Endothelial cell of umbilical vein (primary cell): ENCODE measurements at places on chromosomes 2 and 18. TPM values are rescaled to one million over a fixed set of nuclear protein-coding genes. Genes with fewer than 3 reads are reported as not detected.

GRCh38 chr2:207275779-207276178 is 110.0 kb upstream of the KLF7 start:
- no peak for DNase-seq
- H3K4me1 ChIP-seq, result peaks cover 5% of the 10 kb centered on the region
- H3K4me3 ChIP-seq, result no peak overlapping the region
- H3K27ac ChIP-seq, result no peak overlapping the region
- H3K36me3 ChIP-seq, result no peaks in the 10 kb centered on the region

CNTNAP5 gene
- not detected in 2 replicates for total RNA-seq

MRO gene
- not detected in 2 replicates for total RNA-seq

DNA sequence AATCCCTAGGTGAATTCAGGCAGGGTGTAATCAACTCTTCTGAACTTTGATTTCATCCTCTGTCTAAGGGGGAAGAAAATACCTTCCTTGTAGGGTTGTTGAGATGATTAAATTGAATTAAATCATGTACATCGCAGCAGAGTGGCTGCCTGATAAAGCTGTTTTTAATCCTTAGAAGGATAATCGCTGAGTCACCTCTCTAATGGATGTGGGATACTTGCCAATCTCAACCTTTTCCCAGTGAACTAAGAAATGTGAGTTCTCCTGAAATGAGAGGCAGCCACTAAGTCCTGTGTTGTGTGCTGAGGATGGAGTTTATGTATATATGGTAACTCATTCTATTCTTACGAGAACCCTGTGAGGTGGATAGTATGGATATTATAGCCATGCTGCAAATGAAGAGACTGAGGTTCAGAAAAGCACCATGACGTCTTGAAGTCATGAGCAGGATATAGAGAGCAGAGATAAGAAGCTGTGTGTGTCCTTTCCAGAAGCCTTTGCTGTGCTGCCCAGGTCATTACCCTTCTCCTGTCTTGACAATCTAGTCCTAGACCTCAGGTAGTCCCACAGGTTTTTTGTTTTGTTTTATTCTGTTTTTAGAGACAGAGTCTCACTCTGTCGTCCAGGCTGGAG is 93.3 kb downstream of the HNRNPLL start:
- DNase-seq, result peak; percentile 85
- no peaks in the 10 kb centered on the region for H3K27me3 ChIP-seq
- H3K4me3 ChIP-seq, result no peak overlapping the region
- peaks cover 3% of the 10 kb centered on the region for H3K4me1 ChIP-seq
- no peaks in the 10 kb centered on the region for H3K36me3 ChIP-seq

KATNAL2 gene
- 1.3 and 1.8 TPM in 2 replicates for total RNA-seq

HOXD9 gene
- 3.5 and 3.9 TPM in 2 replicates for total RNA-seq

DNA sequence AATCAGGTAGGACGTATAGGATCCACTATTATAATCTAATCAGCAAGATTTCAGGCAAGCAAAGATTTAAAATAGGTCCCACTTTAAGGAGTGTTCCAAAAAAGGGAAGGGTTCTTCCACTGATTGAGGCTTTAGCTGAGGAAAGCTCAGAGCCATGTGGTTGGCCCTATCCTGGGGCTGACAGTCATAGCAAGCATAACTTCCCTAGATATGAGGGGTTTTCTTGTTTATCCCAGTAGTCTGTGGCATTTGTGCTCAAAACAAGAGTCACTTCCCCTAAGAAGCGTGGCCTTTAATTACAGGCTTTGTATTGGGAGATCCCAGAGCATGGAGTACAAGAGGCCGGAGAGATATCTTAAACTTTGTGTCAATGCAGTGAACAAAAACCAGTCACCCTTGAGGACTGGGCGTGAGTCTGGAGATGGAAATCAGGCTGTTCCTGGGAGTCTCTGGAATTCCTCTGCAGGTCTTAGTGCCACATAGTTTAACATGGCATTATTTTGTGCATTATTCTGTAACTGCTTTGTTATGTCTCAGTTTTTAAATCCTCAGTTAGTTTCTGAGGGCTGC is 136.9 kb upstream of the FBXO11 start:
- no peaks in the 10 kb centered on the region for H3K4me1 ChIP-seq
- H3K36me3 ChIP-seq, result no peaks in the 10 kb centered on the region
- no peak for DNase-seq
- H3K27me3 ChIP-seq, result no peaks in the 10 kb centered on the region

DNA sequence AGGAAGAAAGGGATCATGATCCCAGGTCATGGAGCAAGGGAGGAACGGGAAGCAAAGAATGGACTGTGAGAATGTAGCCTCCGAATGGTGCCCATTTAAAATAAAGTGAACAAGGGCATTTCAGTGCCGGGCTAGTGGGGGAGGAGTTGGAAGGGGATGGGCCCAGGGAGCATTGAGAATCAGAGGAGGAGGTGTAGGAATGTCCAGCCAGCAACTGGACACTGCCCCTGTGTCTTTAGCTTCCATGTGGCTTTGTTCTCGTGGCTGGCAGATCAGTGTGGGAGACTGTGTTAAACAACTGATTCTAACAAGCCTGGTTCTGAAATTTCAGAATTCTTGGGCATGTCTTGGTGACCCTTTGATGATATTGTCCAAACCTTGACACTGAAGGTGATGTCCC is 1.4 kb upstream of the RNF103 start:
- no peaks in the 10 kb centered on the region for H3K36me3 ChIP-seq
- DNase-seq, result no peak
- peaks cover 15% of the 10 kb centered on the region for H3K4me1 ChIP-seq
- no peaks in the 10 kb centered on the region for H3K27me3 ChIP-seq

PROKR1 gene
- total RNA-seq, result not detected in 2 replicates

FBLN7 gene
- 2.1 and 3.3 TPM in 2 replicates for total RNA-seq

TMEM198 gene
- not detected in 2 replicates for total RNA-seq

GRCh38 chr2:215793747-215794595 is 219.4 kb downstream of the MREG start:
- no peak overlapping the region for H3K4me3 ChIP-seq
- peaks cover 44% of the 10 kb centered on the region for H3K4me1 ChIP-seq
- H3K27ac ChIP-seq, result peak overlapping the region; percentile 82
- peaks cover 9% of the 10 kb centered on the region for H3K36me3 ChIP-seq
- H3K27me3 ChIP-seq, result no peaks in the 10 kb centered on the region
- peak; percentile 97 for DNase-seq

GRCh38 chr2:235264121-235264493 is 229.7 kb upstream of the AGAP1 start:
- H3K4me1 ChIP-seq, result peaks cover 28% of the 10 kb centered on the region
- no peak overlapping the region for H3K4me3 ChIP-seq
- no peaks in the 10 kb centered on the region for H3K36me3 ChIP-seq

ROCK1 gene
- 53.0 and 53.7 TPM in 2 replicates for total RNA-seq

DNA sequence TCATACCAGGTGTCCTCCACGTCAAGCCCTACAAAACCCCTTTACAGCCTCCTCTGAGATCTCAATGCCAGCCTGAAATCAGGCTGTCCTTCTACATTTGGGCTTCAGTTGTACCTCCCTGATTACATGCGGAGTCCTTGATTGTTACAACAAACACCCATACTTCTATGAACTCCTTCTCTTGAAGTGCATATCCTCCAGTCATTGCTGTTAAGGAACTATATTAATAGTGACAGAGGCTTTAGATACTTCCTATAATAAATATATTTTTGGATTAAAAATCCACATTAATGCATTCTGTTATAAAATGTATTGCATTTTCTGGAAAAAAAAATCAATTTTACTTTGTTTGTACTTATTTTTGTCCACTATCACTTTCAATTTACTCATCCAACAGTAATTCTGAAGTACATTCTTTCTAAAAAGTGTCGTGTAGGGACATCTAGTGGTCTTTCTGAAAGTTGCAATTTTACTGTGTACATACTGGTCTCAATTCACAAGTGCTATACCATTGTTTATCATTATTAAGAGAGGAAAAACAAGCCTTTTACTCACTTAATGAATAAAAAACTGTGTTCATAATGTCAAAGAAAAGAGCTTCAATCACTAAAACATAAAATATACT is 316.4 kb downstream of the DSEL start:
- H3K27ac ChIP-seq, result no peak overlapping the region
- no peaks in the 10 kb centered on the region for H3K36me3 ChIP-seq
- DNase-seq, result peak; percentile 72
- no peaks in the 10 kb centered on the region for H3K4me1 ChIP-seq

DNA sequence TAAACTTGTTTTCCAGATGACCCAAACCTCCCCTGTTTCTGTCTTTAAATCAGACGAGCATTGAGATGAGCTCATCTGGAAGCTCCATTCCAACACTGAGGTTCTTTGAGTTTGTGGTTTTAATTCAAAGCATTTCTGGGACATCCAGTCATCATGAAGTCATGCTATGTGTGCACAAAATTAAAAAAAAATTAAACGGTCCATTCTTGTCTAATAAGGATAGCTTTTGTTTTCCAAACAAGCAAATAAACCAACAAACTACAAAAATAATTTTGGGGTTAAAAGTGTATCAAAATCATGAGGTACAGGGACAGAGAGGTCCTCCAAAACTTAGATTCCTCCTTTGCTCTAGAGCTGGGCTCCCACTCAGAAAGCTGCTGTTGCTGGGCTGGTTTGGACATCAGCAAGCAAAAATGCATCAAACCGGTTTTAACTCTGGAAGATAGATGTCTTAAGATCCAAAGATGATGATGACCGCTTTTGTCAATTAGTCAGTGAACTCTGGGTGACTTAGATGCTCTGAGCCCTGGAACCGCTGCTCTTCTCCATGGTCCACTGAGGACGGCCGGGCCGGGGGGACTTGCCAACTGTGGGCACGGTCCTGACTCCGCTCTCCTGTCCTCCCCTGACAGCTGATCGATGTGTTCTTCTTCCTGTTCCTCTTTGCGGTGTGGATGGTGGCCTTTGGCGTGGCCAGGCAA is 65.4 kb downstream of the TRPM8 start:
- H3K27ac ChIP-seq, result no peak overlapping the region
- no peaks in the 10 kb centered on the region for H3K36me3 ChIP-seq
- no peak for DNase-seq
- H3K4me1 ChIP-seq, result no peaks in the 10 kb centered on the region
- H3K27me3 ChIP-seq, result peaks cover 2% of the 10 kb centered on the region

- H3K27me3 ChIP-seq, result peaks cover 45% of the 10 kb centered on the region
- no peak overlapping the region for H3K27ac ChIP-seq
- DNase-seq, result no peak
These were observed 75.5 kb upstream of the GATA6 start for GRCh38 chr18:22093731-22094357.

ACADL gene
- total RNA-seq, result not detected in 2 replicates

PPP4R3B gene
- 49.0 and 51.5 TPM in 2 replicates for total RNA-seq

EVA1A gene
- total RNA-seq, result 59.7 and 66.5 TPM in 2 replicates

DNA sequence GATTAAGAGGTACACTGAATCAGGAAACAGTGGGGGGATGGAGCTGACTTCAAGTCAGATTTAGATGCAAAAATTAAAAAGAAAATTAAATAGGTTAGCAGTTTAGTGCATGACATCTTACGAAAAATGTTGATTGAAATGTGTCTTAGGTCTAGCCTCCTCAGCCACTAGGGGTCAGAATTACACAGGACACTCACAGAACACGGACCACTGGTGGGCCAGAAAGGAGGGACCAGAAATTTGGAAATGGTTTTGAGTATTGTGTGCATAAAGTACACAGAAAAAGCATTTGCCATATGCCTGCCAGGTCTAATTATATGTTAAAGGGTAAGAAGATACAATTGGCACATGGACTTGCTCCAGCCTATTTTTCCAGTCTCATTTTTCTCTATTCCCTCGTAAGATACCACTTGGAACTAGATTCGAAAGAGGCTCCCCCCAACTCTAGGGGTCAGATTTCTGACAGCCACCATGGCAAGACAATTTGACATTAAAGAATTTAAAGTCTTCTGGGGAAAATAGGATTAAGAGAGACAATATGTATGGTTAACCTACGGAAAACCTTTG is 550.2 kb upstream of the SETBP1 start:
- no peak overlapping the region for H3K27ac ChIP-seq
- peaks cover 11% of the 10 kb centered on the region for H3K4me1 ChIP-seq
- H3K36me3 ChIP-seq, result no peaks in the 10 kb centered on the region
- peak; percentile 69 for DNase-seq

DNA sequence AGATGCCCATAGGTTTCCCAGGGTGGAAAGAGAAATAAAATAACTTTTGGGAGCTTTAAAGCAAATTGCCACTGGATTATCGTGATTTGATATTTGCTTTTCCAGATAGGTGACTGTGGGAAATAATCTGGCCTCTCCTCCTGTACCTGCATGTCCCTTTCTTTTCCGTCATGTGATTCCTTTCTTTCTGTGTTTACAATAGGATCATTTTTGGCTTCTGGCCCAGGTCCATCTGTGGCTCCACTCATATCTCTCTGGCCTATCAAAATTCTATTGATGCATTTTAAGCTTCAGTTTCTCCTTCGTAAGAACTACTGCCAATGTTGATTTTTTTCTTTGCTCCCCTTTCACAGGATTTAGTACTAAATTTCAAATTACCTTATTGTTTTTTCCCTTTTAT is 153.6 kb downstream of the CCDC85A start:
- H3K27ac ChIP-seq, result no peak overlapping the region
- no peaks in the 10 kb centered on the region for H3K27me3 ChIP-seq

TNFRSF11A gene
- 11.1 and 11.9 TPM in 2 replicates for total RNA-seq

ABHD1 gene
- not detected in 2 replicates for total RNA-seq

COQ10B gene
- total RNA-seq, result 15.1 and 19.5 TPM in 2 replicates

GRCh38 chr2:83103613-83104012 is 1355.5 kb downstream of the SUCLG1 start:
- H3K4me1 ChIP-seq, result peaks cover 24% of the 10 kb centered on the region
- no peaks in the 10 kb centered on the region for H3K27me3 ChIP-seq
- H3K36me3 ChIP-seq, result no peaks in the 10 kb centered on the region
- DNase-seq, result peak; percentile 91
- H3K4me3 ChIP-seq, result no peak overlapping the region
